ENCODE measurements at places on chromosomes 5 and 9.
A peak's percentile ranks its signal among the peaks of the same experiment; 100 is the strongest.

DNA sequence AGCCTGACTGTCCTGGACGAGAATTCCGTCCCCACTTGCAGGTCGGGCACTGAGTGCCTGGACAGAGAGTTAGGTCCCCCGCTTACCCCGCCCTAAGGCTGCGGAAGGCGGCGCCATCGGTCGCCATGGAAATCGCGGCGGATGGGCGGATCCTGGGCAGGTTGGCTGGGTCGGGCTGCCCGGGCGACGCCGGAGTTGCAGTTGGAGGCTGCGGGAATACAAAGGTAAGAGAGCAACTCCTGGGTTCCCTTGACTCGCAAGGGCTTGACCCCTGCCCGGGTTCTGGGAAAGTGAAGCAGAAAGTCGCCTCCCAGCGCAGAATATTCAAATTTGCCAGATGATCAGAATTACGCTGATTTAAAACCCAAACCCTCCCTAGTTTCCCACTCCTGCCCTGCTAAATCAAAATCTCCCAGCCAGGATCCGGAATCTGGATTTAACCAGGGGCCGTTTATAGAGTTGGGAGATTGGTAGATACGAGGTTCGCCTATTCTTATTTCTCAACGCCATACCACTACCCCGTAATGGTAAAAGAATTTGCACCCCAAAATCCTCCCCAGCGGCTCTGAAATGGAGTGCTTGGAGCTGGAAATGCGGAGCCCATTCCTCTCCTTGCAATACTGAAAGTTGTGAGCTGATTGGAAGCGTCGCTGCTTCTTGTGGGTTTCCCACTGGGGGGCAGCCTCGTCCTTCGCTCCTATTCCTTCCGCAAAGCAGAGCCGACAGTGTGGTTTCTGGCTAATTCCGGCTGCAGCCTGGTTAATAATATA lies 156.4 kb upstream of the RASEF start:
- DNase-seq: peak; percentile 57

GRCh38 chr9:128384801-128385495 lies 13.8 kb downstream of the URM1 start:
- no peak for DNase-seq

DNA sequence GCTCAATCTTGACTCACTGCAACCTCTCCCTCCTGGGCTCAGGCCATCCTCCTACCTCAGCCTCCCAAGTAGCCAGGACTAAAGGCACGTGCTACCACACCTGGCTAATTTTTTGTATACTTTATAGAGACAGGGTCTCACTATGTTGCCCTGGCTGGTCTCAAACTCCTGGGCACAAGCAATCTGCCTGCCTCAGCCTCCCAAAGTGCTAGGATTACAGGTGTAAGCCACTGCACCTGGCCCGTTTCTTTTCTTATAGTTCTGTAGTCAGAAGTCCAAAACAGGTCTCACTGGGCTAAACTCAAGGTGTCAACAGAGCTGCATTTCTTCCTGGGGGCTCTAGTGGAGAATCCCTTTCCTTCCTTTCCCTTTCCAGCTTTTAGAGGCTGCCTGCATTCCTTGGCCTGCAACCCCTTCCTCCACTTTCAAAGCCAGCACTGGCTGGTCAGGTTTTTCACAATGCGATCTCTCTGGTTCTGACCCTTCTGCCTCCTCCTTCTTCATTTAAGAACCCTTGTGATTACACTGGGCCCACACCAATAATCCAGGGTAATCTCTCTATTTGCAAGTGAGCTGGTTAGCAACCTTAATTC lies 16.3 kb downstream of the IRF1 start:
- no peak for DNase-seq

DNA sequence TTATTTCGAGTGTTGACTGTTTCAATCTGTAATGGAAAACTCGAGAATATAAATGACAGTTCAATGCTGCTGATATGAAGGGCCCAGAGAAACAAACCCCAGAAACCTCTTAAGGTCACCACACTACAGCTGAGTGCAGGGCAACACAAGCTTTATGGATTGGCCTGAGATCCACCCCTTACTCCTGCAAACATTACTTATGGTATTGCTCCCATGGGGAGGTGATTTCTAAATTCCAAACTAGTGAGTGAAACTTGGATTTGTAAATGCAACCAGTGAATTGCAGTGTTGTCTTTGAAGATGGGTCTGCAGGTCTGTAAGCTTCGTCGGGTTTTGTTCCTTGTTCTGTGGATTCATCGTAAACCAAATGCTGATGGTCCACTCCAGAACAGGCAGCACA lies 85.4 kb downstream of the NTRK2 start:
- DNase-seq: no peak

GRCh38 chr5:59123595-59124561 lies 541.0 kb downstream of the RAB3C start:
- DNase-seq: no peak

DNA sequence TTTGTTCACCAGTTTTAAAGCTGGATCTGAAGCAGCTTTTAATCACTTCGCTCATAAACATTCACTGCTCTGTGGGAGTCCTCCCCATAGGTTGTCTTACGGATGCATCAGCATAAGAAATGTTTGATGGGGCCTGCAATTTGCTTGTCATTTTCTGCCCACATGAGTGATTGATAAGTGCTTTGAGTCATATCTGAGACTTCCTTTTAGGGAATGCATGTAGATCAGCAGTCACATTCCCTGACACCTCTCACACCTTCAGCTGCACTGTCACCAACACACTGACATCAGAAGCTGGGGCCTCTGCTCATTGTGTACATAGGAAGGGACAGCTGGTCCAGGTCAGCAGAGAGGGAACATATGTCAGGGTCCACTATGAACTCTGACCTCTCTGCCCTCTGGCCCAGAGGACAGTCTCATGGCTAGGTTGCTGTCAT lies 84.1 kb upstream of the SPATA31D4 start:
- peak; percentile 6 for DNase-seq

GRCh38 chr9:86795047-86795442 lies 152.3 kb downstream of the GAS1 start:
- DNase-seq: no peak

DNA sequence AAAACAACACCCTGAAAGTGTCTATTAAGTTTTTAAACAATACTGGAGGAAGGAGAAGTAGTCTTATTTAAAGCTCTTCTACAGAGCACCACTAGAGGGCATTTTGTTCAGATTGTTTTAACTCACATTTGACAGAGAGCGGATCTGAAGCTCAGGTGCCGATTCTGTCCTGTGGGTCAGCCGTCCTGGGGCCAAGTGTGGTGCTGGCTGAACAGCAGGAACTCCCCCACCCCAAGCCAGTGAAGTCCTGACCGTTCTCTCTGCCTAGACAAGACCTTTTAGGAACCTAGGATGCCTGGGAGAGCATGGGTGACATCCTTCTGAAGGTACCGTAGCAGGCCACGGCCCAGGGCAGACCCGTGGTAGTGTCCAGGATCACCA lies 3.9 kb downstream of the EXOC3 start:
- no peak for DNase-seq

DNA sequence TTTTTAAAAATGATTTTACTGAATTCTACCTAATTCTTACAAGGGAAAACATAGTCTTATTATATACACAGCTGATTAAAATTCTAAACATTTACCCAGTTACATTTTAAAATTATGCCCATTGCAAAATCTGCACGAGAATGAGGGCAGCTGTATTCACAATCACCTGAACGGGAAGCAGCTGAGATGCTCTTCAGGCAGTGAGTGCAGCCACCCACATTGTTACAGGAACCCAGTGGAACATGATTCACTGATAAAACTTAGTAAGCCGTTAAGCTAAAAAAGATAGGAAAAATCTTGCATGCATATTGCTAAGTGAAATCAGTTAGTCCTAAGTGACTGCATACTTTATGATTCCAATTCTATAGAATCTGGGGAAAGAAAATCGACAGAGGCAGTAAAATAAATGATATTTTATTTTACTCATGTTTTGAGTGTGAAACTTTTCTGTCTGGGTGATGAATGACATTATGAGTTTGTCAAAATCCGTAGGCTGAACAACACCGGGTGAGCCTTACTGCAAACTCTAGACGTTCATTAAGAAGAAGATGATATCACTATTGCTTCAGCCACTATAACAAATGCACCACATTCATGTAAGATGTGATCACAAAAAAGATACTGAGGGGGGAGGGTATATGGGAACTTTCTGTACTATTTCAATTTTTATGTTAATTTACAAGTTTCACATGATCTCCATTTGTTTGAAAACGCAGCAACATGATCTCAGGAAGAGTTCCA lies 39.1 kb upstream of the FLT4 start:
- DNase-seq: no peak

Measured in nucleus accumbens (tissue), 56 donors.